ENCODE measurements at places on chromosomes 2 and 18.

GRCh38 chr2:212726403-212726802 lies 187.8 kb upstream of the ERBB4 start:
- no peak for DNase-seq

DNA sequence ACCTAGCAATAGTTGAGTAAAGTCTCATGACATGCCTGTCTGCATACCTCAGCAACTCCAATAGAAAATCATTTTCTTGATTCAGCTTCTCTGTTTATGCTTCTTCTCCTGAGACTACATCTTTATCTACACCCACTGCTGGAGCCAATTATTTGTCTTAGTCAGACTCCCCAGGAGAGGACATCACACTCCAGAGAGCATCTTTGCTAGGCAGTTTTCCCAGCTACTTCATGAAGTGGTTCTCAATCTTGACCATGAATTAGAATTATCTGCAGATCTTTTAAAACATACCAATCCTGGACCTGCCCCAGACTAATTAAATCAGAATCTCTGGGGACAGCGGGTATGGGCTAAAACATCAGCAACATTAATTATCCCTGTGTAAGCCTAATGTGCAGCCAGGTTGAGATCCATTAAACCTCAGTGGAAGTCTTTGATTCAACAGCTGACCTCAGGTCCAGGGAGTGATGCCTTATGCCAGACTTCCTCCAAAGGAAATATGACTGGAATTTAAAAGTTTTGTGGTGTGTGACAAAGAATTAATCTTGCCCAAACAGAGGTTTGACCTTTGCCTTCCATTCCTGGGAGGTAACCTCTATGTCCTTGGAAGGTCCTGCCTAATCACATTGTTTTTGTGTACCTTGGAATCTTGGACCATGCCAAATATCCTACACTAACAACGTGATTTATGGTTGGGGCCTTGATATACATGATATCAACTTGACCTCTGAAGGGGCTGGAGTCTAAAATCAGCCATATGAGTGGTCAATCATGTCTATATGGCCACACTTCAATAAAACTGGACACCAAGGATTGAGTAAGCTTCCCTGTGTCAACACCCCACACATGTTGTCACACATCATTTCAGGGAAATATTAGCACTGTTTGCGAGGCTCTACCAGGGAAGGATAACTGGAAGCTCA lies 99.3 kb upstream of the DNAJC10 start:
- DNase-seq, result no peak

- DNase-seq, result no peak
Observed at GRCh38 chr2:149739883-149740265, 152.3 kb upstream of the MMADHC start.

- no peak for DNase-seq
Observed at GRCh38 chr2:203948733-203949132, 12.2 kb downstream of the ICOS start.

DNA sequence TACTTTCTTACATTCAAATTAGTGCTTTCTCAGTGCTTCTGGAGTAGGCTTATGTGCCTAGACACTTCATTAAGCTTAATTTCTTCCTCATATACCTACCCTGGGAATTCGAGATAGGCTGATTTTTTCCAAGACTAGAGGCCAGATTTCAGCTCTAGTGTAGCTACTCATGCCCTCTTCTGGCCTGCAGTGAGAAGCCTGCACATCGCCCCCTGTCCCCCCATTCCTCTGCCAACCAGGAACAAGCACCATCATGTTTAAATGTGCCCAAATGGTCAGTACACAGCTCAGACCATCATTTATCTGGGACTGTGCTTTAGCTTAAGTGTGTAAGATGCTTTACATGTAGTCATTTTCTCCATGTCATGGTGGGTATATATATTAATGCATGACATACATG lies 1218.8 kb upstream of the LRRTM1 start:
- DNase-seq, result no peak

DNA sequence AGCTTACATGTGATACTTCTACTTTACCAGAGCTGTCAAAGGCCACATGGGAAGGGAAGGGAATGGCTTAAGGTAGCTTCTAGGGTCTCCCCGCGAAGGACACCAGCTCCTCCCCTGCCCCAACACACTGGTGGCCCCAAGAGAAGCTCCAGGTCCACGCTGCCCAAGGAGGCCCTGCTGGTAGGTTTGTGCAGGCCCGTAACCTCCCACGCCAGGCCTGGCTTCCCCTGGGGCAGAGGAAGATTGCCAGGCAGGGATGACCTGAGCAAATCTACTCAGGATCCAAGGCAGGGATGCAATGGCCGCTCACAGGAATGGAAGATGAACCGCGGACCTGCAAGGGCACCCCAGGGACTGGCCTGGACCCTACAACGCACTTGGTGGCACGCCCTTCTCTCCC lies 205.1 kb downstream of the MGAT5 start:
- DNase-seq, result no peak

DNA sequence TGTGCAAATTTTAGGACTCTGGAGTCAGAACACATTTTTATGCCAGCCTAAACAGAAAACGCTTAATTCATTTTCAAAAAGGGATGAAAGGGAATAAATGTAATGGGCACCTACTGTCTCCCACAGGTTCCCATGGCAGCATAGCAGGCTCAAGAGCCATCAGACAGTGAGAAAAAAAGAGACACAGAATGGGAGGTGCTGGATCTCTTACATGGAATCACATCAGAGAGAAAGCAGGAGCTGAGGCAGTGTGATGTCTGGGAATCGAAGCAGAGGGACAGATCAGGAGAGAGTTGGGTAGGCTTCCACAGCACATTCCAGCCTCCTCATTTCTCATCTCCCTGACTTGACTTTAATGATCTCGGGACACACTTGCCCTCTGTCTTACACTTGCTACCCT lies 684.3 kb downstream of the KCNJ3 start:
- no peak for DNase-seq

GRCh38 chr2:67880291-67880761 lies 182.5 kb downstream of the C1D start:
- no peak for DNase-seq

DNA sequence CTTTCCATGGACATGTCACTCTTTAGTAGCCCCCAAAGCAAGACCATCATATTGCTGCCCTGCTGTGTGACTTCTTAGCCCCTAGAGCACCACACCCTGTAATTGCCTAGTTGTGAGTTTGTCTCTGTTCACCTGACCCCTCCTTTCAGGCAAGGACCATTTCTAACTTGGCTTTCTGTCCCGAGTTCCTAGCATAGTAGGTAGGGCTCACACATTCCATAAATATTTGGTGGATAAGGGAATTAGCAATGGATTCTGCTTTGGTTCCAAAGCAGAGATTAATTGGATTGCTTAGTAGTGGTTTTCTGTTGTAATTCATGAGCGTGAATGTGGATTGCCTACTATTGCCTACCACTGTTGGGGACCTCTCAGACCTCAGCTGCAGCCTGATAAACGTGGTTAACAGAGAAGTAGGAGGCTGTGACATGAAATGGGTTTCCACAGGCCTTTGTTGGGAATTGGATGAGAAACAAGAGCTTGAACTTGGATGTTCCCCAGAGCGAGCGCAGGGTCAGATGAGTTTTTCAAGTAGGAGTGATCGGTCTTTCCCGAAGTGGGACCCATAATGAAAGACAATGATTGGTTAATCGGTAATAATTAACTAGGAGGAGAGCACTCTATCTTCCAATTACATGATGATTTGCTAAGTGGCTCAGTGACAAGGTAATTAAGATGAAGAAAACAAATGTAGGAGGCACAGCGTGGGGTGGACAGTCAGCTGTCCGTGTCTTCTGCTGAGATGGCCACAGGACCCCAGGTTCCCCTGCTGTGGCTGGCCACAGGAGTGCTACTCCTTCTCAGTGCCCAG lies 13.4 kb upstream of the UGT1A1 start:
- no peak for DNase-seq

DNA sequence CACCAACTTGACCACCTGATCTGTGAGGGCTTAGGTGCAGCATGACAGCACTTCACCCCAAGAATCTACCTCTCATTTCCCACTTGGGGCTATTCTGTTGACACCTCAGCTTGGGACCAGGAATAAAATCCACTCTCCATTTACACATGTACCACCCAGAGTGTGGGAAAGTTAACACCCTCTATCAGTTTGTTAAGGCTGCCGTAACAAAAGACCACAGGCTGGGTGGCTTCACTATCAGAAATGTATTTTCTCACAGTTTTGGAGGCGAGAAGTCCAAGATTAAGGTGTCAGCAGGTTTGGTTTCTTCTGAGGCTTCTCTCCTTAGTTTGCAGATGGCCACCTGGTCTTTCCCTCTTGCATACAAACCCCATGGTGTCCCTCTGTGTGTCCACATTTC lies 277.7 kb upstream of the ERBB4 start:
- no peak for DNase-seq

DNA sequence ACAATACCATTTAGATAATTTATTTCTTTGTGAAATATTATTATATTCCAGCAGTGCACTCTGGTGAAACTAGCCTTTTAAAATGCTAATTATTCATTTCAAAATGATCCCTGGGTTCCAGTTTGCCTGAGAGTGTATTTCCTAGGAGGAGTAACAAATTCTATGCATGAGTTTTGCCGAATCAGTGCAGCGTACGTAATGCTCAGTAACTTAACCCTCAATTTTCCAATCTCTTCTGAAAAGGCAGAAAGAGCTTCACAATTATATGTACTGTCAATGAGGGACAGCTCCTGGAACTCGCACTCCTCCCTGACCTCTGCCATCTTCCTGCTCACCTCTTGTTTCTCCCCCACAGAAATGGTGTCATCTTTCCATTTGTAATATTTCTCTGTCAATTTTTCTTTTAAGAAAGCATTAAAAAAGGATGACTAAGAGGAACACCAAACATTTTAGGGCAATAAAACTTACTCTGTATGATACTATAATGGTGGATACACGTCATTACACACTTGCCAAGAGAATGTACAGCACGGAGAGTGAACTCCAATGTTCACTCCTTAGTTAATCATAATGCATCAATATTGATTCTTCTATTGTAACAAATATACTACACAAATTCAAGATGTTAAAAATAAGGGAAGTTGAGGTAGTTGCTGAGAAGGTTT lies 25.7 kb upstream of the XIRP2 start:
- no peak for DNase-seq

GRCh38 chr2:100248971-100249370 lies 73.3 kb downstream of the LONRF2 start:
- DNase-seq, result no peak

GRCh38 chr18:70520867-70521266 lies 232.0 kb downstream of the SOCS6 start:
- no peak for DNase-seq

DNA sequence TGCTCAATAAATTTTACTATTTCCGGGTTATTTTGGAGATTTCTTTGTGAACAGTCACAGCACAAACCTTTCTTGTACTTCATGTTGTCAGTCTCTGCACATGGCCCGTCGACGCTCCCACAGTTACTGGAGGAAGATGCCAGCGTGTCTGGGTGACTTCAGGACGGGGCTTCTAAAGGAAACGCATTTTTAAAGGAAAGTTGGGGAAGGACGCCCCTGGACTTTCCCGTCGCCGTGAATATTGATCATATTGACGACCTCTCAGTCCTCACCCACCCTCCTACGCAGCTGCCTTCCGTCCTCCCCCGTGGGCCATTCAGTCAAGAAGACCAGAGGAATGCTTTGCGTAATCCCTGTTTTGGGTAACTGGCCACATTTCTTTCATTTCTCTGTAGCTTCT lies 71.1 kb upstream of the SNTG2 start:
- DNase-seq, result no peak

DNA sequence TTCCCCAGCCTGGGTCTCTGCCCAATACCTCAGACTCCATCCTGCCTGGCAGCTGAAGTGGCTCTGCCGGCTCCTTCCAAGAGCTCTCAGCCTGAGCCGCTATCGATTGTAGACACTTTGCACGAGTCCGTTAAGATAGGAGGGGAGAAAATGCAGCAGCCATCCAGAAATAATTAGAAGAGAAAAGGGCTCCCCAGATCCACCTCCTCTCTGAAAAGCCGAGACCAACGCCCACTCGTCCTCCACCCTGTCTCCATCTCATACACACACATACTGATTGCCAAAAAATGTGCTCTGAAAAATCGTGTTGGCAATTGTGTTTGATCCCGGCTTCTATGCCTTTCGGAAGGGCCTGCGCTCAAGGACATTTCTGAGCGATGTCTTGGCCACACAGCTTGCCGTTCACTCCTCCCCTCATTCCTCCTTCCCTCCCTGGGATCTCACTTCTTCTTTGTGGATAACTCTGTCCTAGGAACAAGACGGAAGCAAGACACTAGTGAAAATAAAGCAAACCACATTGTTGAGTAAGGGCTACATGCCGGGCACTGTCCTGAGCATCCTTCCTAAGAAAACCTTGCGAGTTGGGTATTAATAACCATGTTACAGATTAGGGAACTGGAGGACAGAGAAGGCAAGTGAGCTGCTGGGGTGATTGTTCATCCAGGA lies 372.8 kb upstream of the MYT1L start:
- no peak for DNase-seq

- no peak for DNase-seq
Observed at GRCh38 chr2:341017-341542, 53.2 kb upstream of the ALKAL2 start.

DNA sequence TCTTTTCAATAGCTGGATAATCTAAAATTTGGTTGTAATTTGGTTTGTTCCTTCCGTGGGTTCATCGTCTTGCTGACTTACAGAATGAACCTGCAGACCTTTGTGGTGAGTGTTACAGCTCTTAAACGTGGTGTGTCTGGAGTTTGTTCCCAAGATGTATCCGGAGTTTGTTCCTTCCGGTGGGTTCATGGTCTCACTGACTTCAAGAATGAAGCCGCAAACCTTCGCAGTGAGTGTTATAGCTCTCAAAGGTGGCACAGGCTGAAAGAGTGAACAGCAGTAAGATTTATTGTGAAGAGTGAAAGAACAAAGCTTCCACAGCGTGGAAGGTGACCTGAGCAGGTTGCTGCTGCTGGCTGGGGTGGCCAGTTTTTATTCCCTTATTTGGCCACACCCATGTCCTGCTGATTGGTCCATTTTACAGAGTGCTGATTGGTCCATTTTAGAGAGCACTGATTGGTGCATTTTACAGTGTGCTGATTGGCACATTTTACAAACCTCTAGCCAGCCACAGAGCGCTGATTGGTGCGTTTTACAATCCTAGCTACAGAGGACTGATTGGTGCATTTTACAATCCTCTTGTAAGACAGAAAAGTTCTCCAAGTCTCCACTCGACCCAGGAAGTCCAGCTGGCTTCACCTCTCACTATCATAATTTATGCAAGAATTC lies 16.6 kb downstream of the RALB start:
- DNase-seq, result no peak

GRCh38 chr2:714005-714741 lies 37.0 kb upstream of the TMEM18 start:
- peak; percentile 55 for DNase-seq

DNA sequence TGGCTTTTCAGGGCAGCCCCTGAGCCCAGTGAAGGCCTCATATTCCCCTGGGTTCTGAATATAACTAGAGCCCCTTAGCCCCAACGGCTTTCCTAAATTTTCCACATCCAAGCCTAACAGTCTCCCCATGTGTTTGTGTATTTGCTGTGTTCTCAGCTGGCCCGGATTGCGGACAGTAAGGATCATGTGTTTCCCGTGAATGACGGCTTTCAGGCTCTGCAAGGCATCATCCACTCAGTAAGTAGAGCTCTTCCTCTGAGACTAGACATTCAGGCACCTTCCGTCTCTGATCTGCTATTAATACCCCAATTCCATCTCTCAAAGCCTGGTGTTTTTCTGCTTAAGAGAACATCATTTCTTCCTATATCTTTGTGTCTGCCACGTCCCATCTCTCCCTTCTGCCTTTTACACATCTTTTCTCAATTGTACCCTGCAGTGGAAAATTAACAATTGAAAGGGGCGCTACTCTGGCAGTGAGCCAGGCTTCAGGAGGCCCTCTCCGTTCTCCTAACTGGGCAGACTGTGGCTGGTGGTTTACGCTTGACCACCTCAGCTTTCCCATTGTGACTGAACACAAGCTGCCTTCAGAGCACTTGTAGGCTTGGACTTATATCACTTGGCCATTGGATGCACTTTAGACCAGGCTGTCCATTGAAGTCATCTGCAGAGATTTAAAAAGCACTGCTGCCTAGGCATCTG lies 64.4 kb downstream of the ANTXR1 start:
- DNase-seq, result no peak
